ENCODE measurements at places on chromosomes 5 and 9. TPM values are rescaled to one million over a fixed set of nuclear protein-coding genes. Genes with fewer than 3 reads are reported as not detected.

DNA sequence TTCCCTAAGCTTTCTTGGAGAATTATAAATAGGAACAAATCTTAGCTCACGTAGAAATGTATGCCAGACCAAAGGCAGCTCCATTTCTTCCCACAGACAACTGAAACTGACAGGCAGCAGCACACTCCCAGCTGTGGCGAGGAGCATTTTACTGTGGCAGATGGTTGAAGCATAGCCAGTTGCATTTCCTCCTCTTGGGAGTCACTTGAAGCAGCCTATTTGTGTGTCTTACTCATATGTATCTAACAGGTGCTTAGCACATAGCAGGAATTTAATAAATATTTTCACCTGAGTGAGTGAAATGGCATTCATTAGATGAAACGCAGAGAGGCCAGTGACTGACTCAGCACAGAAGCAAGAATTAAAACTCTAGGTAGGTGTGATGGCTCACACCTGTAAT, 12.3 kb upstream of the MTMR12 start:
- DNase-seq = no peak
- H3K27ac ChIP-seq = no peak overlapping the region
- H3K36me3 ChIP-seq = no peaks in the 10 kb centered on the region
- H3K27me3 ChIP-seq = no peaks in the 10 kb centered on the region
- H3K4me1 ChIP-seq = no peaks in the 10 kb centered on the region
- no peak overlapping the region for H3K4me3 ChIP-seq

- H3K27ac ChIP-seq = no peak overlapping the region
- no peaks in the 10 kb centered on the region for H3K36me3 ChIP-seq
- DNase-seq = no peak
- no peaks in the 10 kb centered on the region for H3K27me3 ChIP-seq
Observed at GRCh38 chr5:1200495-1201326, 684 bp upstream of the SLC6A19 start.

DNA sequence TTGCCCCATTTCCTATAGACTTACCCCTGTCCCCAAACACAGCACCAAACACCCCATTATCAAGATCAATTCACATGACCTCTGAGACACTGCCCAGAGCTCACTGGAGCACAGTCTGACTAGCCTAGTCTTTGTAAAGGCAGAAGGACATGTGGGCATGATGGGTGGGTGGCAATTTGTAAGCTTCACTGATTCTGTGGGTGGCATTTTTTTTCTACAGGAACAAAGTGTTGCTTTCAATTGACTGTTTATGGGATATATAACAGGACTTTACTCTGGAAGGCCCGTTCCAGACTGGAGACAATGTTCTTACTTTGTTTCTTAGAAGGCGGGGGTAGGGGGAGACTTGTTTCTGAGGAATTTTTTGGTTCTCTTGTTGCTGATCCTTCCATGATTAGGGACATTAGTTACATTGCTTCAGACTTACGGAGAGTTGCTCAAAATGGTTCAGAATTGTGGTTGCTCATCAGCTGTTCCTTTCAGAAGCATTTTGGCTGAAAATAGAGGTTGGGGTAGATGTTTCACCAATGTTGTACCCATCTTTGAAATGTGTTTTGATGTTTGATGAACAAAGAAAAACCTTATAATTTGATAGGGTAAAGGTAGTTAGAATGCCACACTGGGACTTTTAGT, 20.2 kb downstream of the NNT start:
- H3K4me3 ChIP-seq = no peak overlapping the region
- H3K4me1 ChIP-seq = no peaks in the 10 kb centered on the region
- DNase-seq = no peak

GRCh38 chr9:98958271-98958984, 14.7 kb downstream of the COL15A1 start:
- H3K4me1 ChIP-seq = peaks cover 3% of the 10 kb centered on the region
- no peaks in the 10 kb centered on the region for H3K36me3 ChIP-seq
- DNase-seq = no peak
- peak overlapping the region; percentile 77 for H3K27ac ChIP-seq
- peak overlapping the region; percentile 40 for H3K4me3 ChIP-seq

DNA sequence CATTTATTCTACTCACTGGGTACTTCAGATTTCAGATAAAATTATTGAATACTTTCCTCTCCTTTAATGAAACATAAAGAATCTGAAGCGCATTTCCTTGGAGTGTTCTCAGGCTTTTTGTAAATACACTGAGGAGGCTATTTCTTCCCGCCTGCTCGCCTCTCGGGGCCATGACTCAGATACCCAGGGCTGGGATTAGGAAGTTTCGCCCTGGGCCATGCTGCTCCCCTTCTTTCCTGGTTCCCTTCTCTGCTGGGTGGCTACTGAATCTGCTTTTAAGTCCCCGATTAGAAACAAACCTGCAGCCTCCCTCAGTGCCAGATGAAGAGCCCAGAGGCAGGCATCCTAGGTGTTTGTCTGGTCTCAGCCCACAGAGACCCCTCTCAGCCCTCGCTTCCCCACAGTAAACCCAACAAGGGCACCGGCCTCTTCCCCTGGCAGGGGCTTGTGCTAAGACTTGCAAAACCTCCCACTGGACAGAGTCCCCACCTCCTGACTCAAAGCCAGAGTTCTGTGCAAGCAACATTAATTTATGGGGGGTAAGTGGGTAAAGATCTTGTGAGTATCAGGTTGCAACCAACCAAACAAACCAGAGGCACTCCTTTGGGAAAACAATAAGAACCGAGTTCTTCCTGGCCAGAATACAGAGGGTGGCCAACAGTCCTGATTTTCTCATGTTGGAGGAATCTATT, 30.7 kb upstream of the IRX1 start:
- H3K4me1 ChIP-seq = no peaks in the 10 kb centered on the region
- DNase-seq = no peak
- no peak overlapping the region for H3K4me3 ChIP-seq

DNA sequence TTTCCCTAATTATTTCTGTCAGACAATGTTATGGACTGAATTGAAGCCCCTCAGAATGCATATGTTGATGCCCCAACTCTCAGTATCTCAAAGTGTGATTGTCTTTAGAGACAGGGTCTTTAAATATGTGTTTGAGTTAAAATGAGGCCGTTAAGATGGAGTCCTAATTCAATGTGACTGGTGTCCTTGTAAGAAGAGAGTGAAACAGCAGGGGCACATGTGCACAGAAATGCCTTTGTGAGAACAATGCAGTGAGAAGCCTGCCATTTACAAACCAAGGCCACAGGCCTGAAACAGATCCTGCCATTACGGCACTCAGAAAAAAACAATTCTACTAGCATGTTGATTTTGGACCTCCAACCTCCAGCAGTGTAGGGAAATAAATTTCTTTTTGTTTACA, 483.0 kb upstream of the DMAC1 start:
- H3K36me3 ChIP-seq = no peaks in the 10 kb centered on the region
- DNase-seq = no peak
- no peak overlapping the region for H3K27ac ChIP-seq
- H3K27me3 ChIP-seq = no peaks in the 10 kb centered on the region

GRCh38 chr5:533955-534742, 9.9 kb upstream of the SLC9A3 start:
- H3K27ac ChIP-seq = no peak overlapping the region
- H3K36me3 ChIP-seq = no peaks in the 10 kb centered on the region
- peaks cover 5% of the 10 kb centered on the region for H3K4me1 ChIP-seq
- no peak overlapping the region for H3K4me3 ChIP-seq
- H3K27me3 ChIP-seq = no peaks in the 10 kb centered on the region
- DNase-seq = no peak

DNA sequence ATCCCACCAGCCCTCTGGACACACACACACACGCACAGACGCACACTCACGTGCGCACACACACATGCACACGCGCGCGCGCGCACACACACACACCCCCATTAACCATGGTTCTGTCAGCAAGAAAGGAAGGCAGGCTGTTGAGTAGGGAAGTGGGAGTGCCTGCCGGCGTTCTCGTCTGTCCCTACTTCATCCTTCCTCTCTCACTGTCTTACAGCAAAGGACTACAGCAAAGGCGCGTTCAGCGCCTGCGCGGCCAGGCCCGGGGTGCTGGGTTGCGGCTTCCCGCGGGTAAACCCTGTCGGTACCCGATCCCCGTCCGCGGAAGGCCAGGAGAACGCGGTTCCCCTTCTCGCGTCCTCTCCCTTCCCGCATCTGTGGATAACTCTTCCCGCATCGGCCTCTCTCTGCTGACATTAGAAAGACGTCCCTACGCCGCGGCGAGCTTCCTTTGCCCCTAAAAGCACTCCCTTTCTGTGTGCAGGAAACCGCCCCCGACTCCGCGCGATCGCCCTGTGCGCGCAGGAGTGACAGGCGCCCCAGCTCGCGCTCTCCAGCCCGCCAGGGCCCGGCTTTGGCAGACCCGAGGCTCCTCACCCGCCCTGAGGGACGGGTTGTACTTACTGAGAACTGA, 219.2 kb downstream of the AGTPBP1 start:
- H3K4me1 ChIP-seq = peaks cover 4% of the 10 kb centered on the region
- H3K36me3 ChIP-seq = no peaks in the 10 kb centered on the region
- H3K27ac ChIP-seq = no peak overlapping the region
- H3K4me3 ChIP-seq = peak overlapping the region; percentile 70

- H3K36me3 ChIP-seq = peaks cover 5% of the 10 kb centered on the region
- no peak overlapping the region for H3K27ac ChIP-seq
- H3K27me3 ChIP-seq = no peaks in the 10 kb centered on the region
- H3K4me3 ChIP-seq = no peak overlapping the region
- peaks cover 17% of the 10 kb centered on the region for H3K4me1 ChIP-seq
Observed at GRCh38 chr5:134374232-134374631, 2.9 kb downstream of the UBE2B start.

DNA sequence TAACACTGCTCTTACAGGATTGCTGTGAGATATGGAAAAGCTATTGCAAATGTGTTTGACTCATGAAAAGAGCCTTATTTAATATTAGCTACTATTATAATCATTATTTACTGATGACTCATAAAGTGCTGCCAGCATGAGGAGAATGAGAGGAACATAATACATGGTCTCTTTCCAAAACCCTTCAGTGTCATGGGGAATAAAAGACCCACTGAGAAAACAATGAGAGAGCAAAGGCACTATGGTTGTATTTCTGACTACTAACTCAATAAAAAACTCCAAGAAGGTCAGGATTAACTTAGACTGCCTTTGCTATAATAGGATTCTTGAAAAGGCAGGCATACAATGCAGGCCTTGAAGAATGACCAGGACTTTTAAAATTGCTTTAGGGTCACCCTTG, 633.5 kb downstream of the DTWD2 start:
- no peaks in the 10 kb centered on the region for H3K4me1 ChIP-seq
- H3K27ac ChIP-seq = no peak overlapping the region
- H3K36me3 ChIP-seq = no peaks in the 10 kb centered on the region

DNA sequence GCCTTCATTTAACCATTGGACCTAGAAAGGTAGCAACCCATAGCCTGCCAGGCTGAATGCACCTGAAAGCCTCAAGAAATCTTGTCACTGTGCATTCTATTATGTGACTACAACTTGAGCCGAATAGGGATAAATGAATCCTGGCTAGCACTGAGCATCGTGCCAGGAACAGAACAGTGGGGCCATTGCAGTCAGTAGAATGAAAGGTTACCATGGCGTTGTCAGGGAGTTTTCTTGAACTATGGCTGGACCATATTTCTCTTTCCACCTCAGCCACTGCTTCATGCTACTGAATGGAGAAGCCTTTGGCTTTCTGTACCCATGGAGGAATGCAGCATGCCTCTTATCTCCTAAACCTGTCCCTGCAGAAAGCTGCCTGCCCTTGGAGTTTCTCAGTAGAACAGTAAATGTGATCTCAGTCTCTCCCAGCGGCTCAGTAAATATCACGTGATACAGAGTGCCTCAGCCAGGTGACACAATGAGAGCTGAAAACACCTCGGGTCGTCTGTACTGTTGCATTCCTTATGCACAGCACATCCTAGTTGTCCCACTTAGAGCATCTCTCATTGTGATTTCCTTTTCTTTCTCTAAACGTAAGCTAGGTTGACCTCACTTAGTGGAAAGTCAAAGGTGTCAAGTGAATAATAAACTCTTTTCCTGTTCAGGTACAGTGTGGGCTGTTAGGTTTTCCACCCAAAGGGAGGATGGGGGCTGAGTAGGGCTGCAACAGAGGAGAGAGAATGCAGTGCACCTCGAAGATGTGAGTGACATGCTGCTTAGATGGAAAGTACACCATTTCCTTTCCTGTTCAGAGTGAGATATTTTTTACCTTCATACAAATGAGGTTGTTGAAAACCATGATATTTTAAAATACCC, 115.3 kb downstream of the MACIR start:
- H3K36me3 ChIP-seq = no peaks in the 10 kb centered on the region
- no peak overlapping the region for H3K4me3 ChIP-seq
- DNase-seq = no peak
- no peaks in the 10 kb centered on the region for H3K27me3 ChIP-seq

S100Z gene
- not detected for total RNA-seq

GBA2 gene
- 115 TPM for total RNA-seq

IL7R gene
- 20.5 TPM for total RNA-seq

TMEM250 gene
- total RNA-seq = 38.9 TPM

Data from thoracic aorta (tissue), 2 donors.